Naive thymus-derived CD4-positive, alpha-beta T cell (primary cell): ENCODE measurements at places on chromosomes 16 and 17. TPM values are rescaled to one million over a fixed set of nuclear protein-coding genes. Genes with fewer than 3 reads are reported as not detected.

DNA sequence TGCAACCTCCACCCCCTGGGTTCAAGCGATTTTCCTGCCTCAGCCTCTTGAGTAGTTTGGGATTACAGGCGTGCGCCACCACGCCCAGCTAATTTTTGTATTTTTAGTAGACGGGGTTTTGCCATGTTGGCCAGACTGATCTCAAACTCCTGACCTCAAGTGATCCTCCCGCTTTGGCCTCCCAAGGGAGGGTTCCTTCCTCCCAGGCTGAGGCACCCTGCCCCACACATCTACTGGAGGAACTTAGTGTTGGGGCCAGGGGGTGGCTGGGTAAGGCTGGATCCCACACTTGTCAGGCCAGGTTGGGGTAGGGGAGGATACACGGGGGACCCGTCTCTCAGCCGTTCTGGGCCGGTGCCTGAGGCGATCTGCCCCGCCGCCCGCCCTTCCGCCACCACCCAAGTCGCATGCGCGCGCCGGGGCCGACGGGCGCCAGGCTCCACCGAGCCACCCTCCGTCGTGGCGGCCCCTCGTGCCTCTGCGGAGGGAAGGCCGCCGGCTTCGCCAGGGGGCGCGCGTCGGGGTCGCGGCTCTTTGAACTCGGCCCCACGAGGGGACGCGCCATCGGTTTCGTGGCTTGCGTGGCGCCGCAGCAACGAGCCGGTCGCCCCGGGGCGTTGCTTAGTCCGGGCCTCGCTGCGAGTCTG, 15.9 kb downstream of the GRB7 start:
- DNase-seq = peak; percentile 76

The ADAD2 gene
- not detected for total RNA-seq

DNA sequence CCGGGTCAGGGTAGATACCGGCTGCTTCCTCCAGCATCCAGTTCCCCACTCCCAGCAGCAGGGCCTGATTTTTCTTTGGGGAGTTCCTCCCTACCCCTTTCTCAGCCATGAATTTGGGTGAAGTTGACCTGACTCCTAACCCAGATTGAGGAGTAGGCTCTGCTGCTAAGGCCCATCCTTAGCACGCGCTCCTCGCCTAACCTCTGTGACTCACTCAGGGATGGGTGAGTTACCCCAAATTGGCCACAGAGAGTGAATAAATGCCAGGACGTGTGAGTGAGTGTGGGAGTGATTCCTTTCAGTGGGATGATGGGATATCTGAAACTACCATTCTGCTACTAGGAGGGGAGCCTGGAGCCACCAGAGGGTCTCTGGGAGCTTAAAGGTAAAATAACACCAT, 28.9 kb upstream of the ABCC12 start:
- DNase-seq = no peak

DNA sequence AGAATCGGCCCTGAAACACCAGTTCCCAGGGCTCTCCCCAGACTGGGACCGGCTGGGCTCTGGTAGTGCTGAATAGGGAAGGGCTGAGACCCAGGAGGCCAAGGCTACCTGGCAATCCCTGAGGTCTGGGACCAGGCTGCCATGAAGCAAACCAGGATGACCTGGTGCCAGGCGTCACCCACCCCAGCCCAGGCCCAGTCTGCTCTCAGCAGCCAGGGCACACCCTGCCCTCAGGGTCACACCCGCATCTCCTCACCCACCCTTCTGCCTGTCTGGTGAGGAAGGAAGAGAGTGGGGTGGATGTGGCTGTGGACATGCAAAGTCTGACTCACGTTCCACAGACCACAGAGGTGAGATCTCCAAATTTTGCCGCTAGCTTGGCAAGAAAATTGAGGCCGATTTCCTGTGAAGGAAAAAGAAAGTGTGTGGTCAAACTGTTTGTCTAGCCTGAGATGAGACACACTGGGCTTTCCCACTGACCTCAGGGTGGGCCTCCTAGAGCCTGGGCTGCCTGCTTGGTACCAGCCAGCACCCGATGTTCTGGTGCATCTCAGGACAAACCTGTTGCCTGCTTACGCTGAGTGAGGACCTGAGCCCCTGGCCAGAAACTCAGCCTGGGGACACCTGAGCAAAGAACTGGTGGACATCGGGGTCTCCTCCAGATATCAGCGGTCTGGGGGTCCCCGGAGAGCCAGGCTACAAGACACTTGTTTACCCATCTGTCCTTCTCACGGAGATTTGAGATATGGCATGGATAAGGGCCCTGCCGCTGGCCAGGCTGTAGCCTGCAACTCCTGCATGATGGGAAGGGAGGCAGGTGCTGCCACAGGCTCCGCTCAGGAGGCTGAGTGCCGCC, 6.3 kb upstream of the RAB37 start:
- no peak for DNase-seq

DNA sequence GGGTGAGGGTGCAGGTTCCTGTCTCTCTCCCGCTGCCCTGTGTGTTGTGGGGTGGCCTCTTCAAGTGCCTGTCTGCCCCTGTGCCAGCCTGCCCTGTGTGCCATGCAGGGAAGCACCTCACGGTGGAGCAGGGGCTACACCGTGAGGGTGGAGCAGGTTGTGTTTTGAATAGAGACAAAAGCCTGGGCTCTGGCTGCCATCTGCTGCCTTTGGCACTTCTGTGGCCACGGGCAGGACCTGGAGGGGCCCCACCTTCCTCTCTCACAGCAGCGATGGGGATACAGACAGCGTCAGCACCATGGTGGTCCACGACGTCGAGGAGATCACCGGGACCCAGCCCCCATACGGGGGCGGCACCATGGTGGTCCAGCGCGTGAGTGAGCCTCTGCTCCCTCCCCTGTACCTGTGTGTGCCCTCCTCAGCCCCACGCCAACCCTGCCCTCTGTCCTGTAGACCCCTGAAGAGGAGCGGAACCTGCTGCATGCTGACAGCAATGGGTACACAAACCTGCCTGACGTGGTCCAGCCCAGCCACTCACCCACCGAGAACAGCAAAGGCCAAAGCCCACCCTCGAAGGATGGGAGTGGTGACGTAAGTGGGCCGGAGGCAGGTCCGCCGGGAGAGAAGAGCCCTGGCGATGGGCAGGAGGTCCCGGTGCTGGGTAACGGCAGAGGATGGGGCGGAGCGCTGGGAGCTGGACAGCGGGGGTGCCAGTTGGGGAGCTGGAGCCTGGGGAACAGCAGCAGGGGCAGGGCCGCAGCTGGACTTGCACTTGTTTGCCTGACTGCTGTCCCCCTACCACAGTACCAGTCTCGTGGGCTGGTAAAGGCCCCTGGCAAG, 5.4 kb upstream of the C17orf107 start:
- DNase-seq = no peak

The DHRS7C gene
- total RNA-seq = not detected

DNA sequence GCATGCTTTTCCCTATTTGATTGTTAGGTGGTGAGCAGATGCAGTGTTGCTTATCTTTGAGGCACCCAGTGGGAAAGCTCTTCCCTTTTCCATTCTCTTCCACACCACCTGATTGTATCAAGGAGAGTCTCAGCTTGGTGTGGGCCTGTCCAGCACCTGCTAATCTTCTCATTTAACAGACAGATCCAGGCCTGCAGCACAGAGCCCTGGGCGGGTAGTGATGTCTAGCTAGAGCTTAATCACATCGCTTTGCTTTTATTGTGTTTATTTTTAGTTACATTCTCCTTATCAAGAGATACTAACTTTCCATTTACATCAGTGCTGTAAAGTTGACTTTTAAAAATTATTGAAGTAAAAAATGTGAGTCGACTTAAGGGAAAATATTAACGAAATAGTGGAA, 24.2 kb downstream of the FOXL1 start:
- no peak for DNase-seq

- peak; percentile 34 for DNase-seq
These were observed 6.2 kb downstream of the JPH3 start for GRCh38 chr16:87608400-87608985.

GRCh38 chr17:82236142-82236971, 7.5 kb downstream of the SLC16A3 start:
- peak; percentile 76 for DNase-seq

DNA sequence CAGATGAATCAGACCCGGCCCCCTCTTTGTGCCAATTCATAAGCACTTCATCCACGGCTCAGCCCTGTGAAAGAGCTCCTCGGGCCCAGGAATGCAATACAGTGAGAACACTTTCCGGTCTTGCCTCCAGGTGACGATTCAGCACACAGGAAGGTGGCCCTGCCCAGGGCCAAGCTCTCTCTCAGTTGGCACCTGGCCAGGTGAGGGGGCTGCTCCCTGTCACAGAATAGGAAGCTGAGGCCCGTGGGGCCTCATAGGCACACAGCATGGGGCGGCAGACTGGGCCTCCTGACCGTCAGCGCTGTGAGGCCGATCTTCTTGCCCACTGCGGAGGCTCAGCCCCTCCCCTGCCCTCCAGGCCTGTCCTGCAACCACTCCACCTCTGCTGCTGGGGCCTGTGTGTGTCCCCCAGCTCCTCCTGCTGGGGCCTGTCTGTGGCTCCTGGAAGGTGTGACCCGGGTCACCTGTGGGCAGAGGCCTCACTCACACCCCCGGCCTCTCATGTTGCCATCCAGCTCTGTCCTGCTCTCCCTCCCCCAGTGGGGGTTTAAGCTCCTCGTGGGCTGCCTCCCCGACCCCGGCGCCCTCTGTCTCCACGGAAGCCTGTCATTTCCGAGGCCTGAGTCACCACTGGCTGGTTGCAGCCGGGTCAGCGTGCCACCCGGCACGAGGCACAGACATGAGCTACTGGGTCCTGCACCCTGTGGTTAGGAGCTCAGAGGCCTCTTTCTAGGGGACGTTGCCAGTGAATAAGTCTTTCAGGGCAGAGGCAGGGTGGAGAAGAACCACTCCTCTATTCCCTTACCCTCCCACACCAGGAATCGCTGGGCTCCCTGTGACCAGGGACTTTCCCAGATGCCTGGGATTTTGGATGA, 114.4 kb downstream of the SEC14L1 start:
- DNase-seq = no peak

DNA sequence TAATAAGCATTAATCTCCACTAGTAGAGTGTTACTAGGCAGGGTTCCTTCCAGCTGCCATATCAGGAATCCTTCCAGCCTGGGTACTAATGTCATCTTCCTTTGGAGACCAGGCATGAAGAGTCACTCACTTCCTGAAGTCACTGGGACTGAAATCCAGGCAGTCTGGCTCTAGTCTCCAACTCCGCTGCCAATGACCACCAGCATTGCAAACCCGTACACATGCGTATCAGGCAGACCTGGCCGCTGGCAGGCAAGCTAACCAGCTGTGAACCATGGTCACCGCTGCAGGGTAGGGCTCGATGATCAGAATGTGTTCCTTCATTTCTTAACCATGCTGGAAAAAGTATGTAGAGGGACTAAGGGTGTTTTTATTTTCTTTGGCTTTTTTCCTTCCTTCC, 255.5 kb downstream of the CDH13 start:
- DNase-seq = no peak

The KRT26 gene
- total RNA-seq = not detected in 2 replicates

The TBX4 gene
- total RNA-seq = not detected in 2 replicates

DNA sequence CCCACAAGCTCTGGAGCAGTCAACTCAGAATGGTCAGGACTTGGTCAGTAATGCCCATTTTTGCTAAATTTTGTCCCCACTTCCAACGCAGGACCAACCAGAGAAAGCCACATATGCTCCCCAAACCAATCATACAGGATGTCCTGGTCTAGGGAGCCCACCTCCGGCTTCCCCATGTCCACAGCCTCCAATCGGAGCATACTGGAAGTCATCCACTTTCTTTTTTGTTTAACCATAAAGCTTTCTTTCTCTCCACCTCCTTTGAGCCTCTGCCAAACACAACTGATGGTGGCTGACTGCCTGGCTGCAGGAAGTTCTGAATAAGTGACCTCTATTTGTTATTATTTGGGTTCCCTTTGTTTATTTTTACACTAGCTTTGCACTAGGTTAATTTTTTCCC, 549.1 kb downstream of the WWOX start:
- no peak for DNase-seq

- no peak for DNase-seq
These were observed 96.9 kb downstream of the ADCY9 start for GRCh38 chr16:4019371-4019791.

GRCh38 chr16:46923513-46924295, 39.5 kb downstream of the GPT2 start:
- no peak for DNase-seq

- DNase-seq = no peak
These were observed 26.6 kb downstream of the PIK3R5 start for GRCh38 chr17:8938933-8939332.

The CDH8 gene
- total RNA-seq = not detected

The SP6 gene
- 0.16 TPM for total RNA-seq
